ENCODE measurements at places on chromosomes 4 and X.

- no peaks in the 10 kb centered on the region for H3K4me1 ChIP-seq
- no peak overlapping the region for H3K4me3 ChIP-seq
- no peaks in the 10 kb centered on the region for H3K36me3 ChIP-seq
- H3K27me3 ChIP-seq, result peaks cover 3% of the 10 kb centered on the region
These were observed 64.6 kb downstream of the ANAPC4 start for GRCh38 chr4:25441519-25442117.

GRCh38 chr4:56692576-56692975 is 11.5 kb upstream of the HOPX start:
- H3K27me3 ChIP-seq, result peaks cover 16% of the 10 kb centered on the region
- no peaks in the 10 kb centered on the region for H3K36me3 ChIP-seq
- no peak overlapping the region for H3K27ac ChIP-seq
- H3K4me3 ChIP-seq, result no peak overlapping the region
- no peaks in the 10 kb centered on the region for H3K4me1 ChIP-seq
- DNase-seq, result no peak

GRCh38 chr4:5471206-5471605 is 237.2 kb downstream of the EVC2 start:
- no peak overlapping the region for H3K27ac ChIP-seq
- H3K4me3 ChIP-seq, result no peak overlapping the region
- H3K4me1 ChIP-seq, result no peaks in the 10 kb centered on the region
- no peaks in the 10 kb centered on the region for H3K36me3 ChIP-seq
- H3K27me3 ChIP-seq, result no peaks in the 10 kb centered on the region

DNA sequence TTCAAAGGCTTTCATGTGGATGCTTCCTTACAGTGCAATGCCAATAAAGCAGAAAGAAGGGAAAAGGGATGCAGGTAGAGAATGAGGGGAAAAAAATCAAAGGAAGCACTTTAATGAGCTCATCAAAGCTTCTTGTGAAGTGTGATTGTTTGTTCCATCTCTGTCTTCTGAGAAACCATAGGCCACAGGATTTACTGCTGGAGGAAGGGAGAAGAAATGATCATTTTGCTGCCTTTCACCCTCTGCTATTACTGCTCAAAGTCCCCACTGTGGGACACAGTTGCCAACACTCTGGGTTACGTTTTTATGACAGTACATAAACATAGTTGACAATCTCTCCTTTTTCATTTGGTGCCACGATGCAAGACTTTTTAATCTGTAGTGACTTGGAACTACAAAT is 558.0 kb upstream of the TECRL start:
- H3K4me3 ChIP-seq, result no peak overlapping the region
- no peaks in the 10 kb centered on the region for H3K4me1 ChIP-seq
- H3K36me3 ChIP-seq, result no peaks in the 10 kb centered on the region
- no peak overlapping the region for H3K27ac ChIP-seq
- DNase-seq, result no peak

GRCh38 chrX:43808231-43808630 is 74.0 kb downstream of the MAOB start:
- no peak for DNase-seq
- no peaks in the 10 kb centered on the region for H3K27me3 ChIP-seq
- no peak overlapping the region for H3K27ac ChIP-seq
- H3K4me3 ChIP-seq, result no peak overlapping the region

- DNase-seq, result no peak
- no peaks in the 10 kb centered on the region for H3K27me3 ChIP-seq
- H3K27ac ChIP-seq, result no peak overlapping the region
- H3K4me3 ChIP-seq, result no peak overlapping the region
These were observed 265.9 kb downstream of the CBLL2 start for GRCh38 chrX:22538580-22538979.

- no peak for DNase-seq
- H3K36me3 ChIP-seq, result no peaks in the 10 kb centered on the region
- H3K4me3 ChIP-seq, result no peak overlapping the region
- no peaks in the 10 kb centered on the region for H3K4me1 ChIP-seq
These were observed 82.6 kb downstream of the PCDH7 start for GRCh38 chr4:30802622-30803323.

DNA sequence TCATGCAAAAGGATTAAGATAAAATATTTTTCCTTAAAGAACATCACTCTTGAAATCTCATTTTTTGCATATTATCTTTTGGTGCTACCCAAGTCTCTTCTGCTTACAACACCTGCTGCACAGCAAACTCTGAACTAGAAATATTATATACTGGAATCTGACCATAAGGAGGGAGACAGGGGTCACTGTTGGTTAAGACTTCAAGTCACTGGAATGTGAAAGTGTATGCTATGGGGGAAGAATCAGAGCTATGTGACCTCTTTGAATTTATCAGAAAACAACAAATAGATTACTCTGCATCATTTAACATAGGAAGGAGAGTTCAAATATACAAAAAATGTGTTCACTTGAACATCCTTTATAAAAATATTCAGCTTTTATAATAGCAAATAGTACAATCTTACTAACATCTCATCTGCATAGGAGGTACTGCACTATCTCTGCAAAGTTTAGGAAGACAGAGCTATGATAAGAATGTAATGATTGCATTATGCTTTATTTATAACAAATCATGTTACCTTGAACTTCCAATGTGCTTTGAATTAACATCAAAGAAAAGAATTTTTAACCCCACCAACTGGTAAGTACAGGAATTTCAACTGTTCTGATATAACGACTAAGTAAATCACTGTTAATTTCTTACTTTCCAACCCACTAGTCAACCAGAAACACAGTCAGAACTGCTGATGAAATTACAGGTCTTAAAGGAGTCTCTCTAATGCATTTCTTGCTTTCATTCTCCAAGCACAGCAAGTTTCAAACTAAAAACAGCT is 69.8 kb downstream of the ZNF827 start:
- H3K27me3 ChIP-seq, result no peaks in the 10 kb centered on the region
- H3K4me3 ChIP-seq, result no peak overlapping the region
- H3K4me1 ChIP-seq, result peaks cover 4% of the 10 kb centered on the region
- no peaks in the 10 kb centered on the region for H3K36me3 ChIP-seq

DNA sequence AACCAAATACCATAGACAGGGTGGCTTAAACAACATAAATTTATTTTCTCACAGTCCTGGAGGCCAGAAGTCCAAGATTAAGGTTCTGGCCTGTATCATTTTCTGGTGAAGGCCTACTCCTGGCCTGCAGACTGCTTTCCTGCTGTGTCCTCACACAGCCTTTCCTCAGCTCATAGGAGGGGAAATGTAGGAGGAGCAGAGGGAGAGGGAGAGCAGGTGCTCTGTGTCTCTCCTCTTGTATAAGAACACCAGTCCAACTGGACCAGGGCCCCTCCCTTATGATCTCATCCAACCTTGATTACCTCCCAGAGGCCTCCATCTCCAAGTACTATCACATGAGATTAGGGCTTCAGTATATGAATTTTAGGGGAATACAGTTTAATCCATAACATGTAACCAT is 34.3 kb downstream of the RAPGEF2 start:
- no peak for DNase-seq
- no peaks in the 10 kb centered on the region for H3K4me1 ChIP-seq
- H3K36me3 ChIP-seq, result no peaks in the 10 kb centered on the region
- H3K27ac ChIP-seq, result no peak overlapping the region

DNA sequence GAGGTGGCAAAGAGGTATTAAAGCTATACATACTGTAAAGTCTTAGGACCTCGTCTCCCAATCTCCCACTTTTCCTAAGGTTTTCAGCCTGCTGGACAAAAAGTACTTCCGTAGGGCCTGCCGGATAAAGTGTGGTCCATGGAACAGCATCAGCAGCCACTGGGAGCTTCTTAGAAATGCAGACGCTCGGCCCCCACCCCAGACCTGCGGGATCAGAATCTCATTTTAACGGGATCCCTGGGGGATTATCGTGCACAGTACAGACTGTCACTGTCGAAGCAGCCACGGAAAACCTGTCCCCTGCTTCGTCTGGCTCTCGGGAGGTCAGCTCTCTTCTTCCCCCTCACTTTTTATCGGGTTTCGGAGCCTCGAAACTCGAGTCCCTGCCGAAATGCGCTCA is 802 bp downstream of the ADGRG2 start:
- no peak overlapping the region for H3K27ac ChIP-seq
- no peak overlapping the region for H3K4me3 ChIP-seq
- no peaks in the 10 kb centered on the region for H3K36me3 ChIP-seq

- H3K4me1 ChIP-seq, result no peaks in the 10 kb centered on the region
- no peaks in the 10 kb centered on the region for H3K36me3 ChIP-seq
- no peak for DNase-seq
- no peak within 1 kb of the TSS for H3K4me3 ChIP-seq
- H3K27me3 ChIP-seq, result no peaks in the 10 kb centered on the region
- no peak within 1 kb of the TSS for H3K27ac ChIP-seq
These were observed at the start of gene VEGFD for GRCh38 chrX:15384304-15384703. Gene VEGFD, minus strand, starts transcription at chrX:15384413. Its CDS starts 467 bp downstream, at chrX:15383946.

DNA sequence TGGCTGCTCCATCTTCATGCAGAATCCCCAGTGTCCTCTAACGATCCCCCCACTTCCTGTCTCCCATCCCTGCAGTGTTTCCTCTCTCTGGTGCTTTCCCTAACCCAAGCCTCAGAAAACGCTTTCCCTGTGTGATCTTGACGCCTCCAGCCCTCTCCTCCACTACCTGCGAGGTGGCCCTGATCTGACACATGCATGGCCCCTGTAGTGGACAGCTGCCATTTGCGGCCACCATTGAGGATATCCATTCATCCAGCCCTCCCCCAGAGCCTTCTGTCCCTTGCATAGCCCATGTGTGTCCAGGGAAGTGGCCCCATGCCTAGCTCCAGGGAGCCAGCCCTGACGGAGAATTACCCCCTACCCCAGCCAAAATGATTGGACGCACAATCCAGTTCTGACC is 3.1 kb downstream of the UBL4A start:
- no peaks in the 10 kb centered on the region for H3K27me3 ChIP-seq
- DNase-seq, result no peak
- H3K4me3 ChIP-seq, result no peak overlapping the region

DNA sequence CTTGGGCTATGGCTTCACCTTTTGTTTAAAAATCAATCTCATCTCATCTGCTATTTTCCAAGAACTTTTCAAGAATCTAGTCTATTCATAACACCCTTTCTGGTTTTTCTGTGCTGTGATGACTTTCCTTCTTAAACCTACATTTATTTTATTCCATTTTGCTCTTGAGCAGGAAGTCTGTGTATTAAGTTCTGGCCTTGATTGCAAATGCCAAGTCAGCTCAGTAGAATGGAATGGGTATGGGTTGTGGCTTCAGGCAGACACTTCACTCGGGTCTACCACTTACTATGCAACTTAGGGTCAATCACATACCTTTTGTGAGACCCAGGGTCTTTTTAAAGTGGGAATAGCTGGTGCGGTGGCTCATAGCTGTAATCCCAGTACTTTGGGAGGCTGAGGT is 522.3 kb downstream of the TRIML1 start:
- H3K4me1 ChIP-seq, result no peaks in the 10 kb centered on the region
- no peaks in the 10 kb centered on the region for H3K36me3 ChIP-seq
- no peak overlapping the region for H3K4me3 ChIP-seq
- no peak for DNase-seq

DNA sequence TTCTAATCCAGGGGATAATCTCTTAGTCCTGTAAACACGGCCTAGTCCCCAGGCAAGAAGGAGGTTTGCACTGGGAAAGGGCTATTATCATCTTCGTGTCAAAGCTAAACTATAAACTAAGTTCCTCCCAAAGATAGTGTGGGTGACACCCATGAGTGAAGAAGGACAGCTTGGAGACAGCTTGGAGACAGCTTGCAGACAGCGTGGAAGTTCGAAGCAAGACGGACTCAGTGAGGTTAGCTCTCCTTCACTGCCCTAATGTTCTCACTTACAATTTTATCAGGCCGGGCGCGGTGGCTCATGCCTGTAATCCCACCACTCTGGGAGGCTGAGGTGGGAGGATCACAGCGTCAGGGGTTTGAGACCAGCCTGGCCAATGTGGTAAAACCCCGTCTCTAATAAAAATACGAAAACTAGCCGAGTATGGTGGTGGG is 19.2 kb upstream of the PLCXD1 start:
- H3K36me3 ChIP-seq, result no peaks in the 10 kb centered on the region
- no peaks in the 10 kb centered on the region for H3K4me1 ChIP-seq
- no peak overlapping the region for H3K27ac ChIP-seq
- no peak for DNase-seq
- H3K4me3 ChIP-seq, result no peak overlapping the region

DNA sequence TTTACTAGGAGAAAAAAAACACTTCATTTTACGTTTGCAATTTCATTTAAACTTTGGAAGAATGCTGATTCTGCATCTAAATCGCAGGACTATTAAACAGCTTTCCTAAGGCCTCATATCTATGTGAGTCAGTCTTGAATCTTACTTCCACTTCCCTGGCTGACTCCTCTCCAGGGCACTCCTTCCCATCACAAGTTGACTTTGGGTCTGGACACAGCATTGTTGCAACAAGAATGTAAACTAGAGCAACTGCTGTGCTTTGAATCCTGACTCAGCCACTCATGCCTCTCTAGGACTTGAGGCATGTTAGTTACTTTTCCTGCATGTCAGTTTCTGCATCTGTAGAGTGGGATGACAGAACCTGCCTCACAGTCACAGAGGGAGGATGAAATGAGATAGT is 413.8 kb downstream of the FAT4 start:
- DNase-seq, result no peak
- H3K36me3 ChIP-seq, result no peaks in the 10 kb centered on the region
- H3K4me3 ChIP-seq, result no peak overlapping the region
- no peak overlapping the region for H3K27ac ChIP-seq
- H3K4me1 ChIP-seq, result no peaks in the 10 kb centered on the region
- H3K27me3 ChIP-seq, result no peaks in the 10 kb centered on the region

- DNase-seq, result no peak
- no peak overlapping the region for H3K4me3 ChIP-seq
- H3K27me3 ChIP-seq, result no peaks in the 10 kb centered on the region
- H3K27ac ChIP-seq, result no peak overlapping the region
These were observed 58.5 kb downstream of the ADGRA3 start for GRCh38 chr4:22457348-22457747.

DNA sequence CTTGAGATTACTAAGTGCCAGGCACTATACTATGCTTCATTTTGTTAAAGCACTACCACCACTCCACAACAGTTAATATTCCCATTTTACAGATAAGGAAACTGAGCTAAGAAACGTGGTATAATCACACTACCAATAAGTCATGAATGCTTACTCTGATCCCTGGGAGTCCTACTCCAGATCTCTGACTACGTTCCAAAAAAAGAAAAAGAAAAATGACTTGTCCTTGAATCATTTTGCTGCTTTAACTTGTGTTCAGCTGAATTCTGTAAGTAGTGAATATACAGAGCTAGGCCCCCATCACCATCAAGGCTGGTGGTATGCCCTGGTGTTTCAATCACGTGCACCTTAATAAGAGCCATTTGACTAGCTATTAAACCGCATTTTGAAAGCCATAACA is 39.4 kb downstream of the LDB2 start:
- no peak overlapping the region for H3K27ac ChIP-seq
- no peaks in the 10 kb centered on the region for H3K27me3 ChIP-seq
- DNase-seq, result no peak
- no peaks in the 10 kb centered on the region for H3K4me1 ChIP-seq
- H3K36me3 ChIP-seq, result no peaks in the 10 kb centered on the region
